ENCODE measurements at places on chromosomes 1 and 21.

- no peak for DNase-seq
Observed at GRCh38 chr1:39933956-39934941, 20.7 kb upstream of the MFSD2A start.

GRCh38 chr1:73644198-73644597 lies 553.8 kb downstream of the LRRIQ3 start:
- DNase-seq: no peak

DNA sequence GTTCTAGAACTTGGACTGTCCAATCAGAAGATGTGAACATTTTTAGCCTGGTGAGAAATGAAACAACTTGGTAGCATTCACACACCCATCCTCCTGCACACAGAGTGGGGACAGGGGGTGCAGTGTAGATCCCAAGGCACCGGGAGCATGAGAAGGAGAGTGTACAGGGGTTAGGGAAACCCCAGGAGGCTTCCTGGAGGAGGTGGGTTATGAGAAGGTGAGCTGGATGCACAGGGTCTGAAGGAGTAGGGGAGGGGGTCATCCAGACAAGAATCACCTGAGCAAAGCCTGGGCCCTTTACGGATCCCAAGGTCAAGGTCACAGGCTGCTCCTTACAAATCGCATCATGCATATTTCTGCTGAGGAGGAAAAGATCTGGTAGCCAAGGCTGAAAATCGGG lies 117.5 kb upstream of the TMPRSS2 start:
- DNase-seq: no peak

- no peak for DNase-seq
Observed at GRCh38 chr1:238143038-238143437, 252.3 kb upstream of the ZP4 start.

DNA sequence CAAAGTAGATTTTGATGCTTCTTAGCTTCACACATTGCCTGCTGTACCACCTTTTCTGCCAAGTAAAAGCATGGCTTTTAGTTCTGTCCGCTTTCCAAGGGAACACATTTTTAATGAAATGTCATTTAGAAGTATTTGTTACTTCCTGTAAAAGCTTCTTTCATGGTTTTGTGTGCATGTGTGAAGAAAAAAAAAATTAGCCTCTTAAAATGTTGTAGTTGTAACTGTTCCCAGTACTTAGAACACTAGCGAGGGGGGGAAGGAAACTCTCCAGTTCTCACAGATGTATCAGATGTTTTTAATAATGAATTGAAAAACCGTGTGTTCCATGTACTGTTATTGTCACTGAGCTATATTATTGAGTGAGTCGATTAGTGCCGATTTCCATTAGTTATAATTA lies 568.3 kb upstream of the ADGRL2 start:
- DNase-seq: no peak

- no peak for DNase-seq
Observed at GRCh38 chr1:24152631-24153494, 9.9 kb upstream of the IL22RA1 start.

DNA sequence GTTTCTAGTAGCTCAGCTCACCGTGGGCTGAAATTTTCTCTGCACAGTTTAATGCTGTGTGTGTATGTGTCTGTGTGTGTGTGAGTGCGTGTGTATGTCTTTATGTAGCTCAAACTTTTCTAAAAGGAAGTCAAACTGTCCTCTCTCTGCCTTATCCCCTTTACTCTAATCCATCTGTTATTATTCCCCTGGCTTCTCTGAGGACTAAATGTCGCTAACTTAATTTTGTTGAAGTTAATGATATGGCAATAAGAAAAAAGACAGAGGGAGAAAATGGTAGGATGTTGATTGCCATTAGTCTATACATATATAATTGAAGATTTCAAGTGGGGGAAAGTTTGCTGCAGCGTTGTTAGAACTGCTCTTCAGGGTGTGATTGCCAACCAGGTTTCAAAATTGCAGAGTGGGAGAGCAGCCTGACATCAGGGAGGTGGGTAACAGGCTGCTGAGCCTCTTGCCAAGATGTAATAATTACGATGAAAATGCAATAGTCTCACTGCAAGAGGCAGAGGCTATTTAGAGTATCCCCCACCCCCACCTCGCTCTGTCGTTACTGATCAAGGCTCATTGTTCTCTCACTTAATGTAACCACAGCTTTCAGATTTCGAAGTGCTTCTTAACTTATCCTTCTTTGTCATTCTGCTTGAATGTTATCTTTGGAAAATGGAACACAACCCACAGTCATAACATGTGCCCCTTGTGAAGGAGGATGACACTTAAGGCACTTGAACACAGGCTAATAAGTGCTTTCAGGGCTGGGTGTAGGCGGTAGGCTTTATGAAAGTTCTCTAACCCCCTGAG lies 559.0 kb upstream of the PLXNA2 start:
- no peak for DNase-seq

DNA sequence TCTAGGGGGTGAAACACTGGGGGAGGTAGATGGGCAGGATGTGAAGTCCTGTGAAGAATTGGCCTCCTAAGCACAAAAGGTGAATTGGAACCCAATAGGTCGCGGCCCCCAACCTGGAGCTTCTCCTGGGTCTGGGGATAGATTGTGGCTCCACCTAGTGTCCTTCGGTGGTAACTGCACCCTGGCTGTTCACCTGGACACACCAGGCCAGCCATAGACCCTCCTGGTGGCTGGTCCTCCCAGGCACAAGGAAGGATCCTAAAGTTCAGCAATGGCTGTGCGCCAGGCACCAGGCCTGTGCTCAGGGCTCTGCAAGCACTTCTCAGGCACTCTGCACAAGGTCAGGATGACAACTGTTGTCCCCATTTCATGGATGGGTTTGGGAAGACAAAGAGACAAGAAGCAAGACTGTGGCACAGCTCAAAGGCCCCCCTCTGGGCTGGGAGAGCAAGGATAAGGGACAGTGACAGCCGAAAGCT lies 13.5 kb downstream of the ESPN start:
- peak; percentile 79 for DNase-seq

DNA sequence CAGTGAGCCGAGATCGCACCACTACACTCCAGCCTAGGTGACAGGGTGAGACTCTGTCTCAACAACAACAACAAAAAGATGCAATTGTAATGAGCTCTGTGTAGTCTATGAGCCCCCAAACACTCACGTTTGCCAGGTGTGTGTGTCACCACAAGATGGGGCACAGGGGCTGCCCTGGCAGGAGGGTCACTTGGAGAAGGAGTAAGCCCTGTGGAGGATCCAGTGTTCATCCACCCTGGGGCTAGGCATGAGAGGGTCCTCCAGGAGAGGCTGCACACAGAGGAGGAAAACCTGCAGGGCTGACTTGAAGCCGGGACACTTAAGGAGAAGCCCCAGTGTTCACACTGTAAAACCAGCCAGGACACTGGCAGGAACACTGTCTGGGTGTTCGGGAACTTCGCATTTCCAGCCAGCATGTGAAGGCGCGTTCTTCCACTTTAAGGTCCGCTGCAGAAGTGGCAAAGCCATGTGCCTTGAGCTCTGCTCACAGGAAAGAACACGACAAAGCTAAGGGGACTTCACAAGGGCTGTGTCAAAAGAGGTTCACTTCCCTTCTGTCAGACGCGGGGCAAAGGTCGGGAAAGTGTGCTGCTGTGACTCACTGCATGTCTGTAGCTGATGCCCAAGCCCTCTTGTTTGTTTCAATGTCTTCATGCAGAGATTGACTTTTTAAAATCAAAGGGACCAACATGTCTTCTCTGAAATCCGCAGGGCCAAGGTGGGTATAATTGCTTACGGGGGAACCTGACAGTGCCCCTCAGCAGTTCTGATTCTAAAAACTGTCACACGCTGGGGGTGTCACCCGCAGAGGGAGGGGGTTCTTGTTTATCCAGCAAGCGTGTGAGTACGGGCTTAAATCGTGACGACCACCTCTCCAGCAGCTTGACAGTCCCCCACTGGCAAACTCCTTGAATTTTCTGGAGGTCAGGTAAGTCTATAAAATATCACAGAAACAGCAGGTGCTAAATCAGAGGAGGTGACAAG lies 102.8 kb downstream of the RIPK4 start:
- DNase-seq: peak; percentile 12
